ENCODE measurements at places on chromosomes 13 and 19.

DNA sequence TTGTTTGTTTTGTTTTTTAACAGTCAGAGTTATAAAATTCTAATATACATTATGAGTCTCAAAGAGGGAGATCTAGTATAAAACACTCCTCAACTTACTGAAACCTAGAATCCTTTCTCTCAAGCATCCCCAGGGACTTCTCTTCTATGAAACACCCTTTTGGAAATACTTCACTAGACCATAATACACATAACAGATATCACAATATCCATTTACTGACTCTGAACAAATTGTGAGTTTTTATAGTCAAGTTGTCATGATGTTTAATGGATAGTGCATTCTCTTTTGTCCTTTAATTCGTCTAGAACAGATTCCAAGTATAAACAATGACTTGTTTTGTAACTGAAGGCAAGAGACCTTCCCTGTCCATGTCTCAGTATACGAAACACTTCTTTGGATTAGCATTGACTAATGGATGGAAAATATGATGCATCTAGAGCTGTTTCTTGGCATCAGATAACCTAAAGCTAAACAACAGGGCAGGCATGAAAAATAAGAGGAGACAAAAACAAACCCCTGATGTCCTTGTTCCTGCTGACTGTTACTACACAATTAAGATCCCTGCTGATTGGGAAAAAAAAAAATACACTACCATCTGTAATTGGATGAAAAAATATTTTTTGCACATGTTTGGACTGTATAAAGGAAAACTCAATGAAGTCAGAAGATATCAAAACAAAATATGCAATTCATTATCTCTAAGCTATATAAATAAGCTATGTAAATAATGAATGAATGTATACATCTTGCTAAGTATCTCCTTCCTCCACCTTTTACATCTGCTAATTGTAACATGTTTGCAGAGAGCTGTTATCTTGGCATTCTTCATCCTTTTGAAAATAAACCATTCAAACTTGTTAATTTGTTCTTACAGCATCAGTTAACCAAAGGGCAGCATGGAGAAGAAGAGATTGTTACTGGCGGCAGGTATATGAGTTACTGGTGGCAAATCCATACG is 214.2 kb downstream of the LACC1 start:
- DNase-seq, result peak; percentile 7

DNA sequence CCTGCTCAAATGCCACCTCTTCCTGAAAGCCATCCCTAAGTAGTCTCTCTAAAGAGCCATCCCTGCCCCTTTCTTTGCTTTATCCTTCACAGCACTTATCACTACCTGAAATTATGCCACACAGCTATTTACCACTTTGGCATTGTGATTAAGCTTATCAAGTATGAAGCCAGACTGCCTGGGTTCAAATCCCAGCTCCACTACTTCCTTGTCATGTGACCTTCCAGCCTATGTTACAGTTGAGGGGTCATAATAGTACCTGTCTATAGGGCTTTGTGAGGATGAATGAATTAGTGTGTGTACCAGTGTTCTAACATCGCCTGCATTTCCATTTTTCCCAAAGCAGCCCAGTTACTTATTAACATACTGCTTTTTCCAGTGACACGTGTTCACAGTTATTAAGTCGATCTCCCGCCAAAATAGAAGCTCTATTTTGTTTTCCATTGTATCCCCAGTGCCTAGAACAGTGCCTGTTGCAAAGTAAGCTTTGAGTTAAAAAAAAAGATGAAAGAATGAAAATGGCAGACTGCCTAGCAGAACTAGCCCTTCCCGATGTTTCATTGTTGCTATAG is 32.8 kb downstream of the ZSWIM9 start:
- DNase-seq, result no peak

- DNase-seq, result no peak
Measured at GRCh38 chr13:52887165-52887564, 38.7 kb upstream of the PCDH8 start.

GRCh38 chr19:7815325-7815724 is 14.7 kb upstream of the EVI5L start:
- DNase-seq, result no peak

DNA sequence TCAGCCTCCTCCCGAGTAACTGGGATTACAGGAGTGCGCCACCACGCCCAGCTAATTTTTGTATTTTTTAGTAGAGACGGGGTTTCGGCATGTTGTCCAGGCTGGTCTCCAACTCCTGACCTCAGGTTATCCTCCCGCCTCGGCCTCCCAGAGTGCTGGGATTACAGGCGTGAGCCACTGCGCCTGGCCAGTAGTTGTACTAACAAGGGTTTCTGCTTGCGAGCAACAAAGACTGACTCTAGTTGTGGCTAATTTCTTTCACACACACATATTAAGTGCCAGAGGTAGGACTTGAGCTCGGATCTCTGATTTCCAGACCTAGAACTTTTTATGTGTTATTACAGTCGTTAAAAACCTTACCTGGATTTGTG is 635 bp upstream of the PCCA start:
- no peak for DNase-seq

DNA sequence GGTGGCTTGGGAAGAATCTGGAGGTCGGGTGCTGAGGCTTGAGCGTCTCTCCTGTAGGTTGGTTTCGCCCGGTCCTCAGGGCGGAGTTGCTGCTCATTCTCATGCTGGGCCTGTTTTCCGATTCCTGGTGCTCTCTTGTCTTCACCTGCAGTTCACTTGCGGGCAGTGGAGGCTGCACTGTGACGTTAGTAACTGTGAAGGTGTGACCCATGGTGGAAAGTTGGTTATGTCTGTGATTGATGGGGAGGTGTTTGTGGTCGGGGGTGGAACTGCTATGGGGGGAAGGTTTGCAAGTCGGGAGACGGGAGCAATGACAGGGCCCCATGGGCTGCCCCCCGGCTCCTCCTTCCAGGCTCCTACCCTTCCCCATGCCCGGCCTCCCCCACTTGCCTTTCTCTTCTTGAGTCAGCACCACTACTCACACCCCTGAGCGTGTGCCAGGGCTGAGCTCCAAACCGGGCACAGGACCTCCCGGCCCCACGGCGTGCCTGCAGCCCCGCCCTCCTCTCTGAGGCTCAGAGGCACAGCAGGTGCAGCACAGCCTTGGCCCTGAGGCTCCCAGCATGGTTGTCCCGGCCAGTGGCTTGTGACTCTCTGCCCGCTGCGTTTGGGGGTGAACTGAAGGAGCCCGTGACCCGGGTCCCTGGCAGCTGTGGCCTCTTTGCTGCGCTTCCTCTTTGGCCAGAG is 79.1 kb downstream of the ATP11A start:
- DNase-seq, result no peak

DNA sequence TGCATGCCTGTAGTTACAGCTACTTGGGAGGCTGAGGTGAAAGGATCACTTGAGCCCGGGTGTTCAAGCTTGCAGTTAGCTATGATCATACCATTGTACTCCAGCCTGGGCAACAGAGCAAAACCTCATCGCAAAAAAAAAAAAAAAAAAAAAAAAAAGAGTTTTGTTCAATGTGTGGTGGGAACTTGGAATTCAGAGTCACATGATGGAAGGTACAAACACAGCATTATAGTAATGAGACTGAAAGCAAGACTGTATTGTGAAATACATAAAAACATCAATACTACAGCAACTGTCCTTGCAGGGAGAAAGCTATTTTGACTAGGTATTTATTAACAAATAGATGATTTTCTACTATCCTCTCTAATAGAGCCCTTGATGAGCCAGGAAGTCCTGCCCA is 393.2 kb downstream of the DLEU7 start:
- no peak for DNase-seq

GRCh38 chr13:80945328-80945727 is 604.4 kb upstream of the SPRY2 start:
- DNase-seq, result no peak

- DNase-seq, result no peak
Measured at GRCh38 chr19:13996928-13997630, 9.0 kb downstream of the RFX1 start.

- DNase-seq, result no peak
Measured at GRCh38 chr13:51342706-51343105, 3.2 kb downstream of the SERPINE3 start.

DNA sequence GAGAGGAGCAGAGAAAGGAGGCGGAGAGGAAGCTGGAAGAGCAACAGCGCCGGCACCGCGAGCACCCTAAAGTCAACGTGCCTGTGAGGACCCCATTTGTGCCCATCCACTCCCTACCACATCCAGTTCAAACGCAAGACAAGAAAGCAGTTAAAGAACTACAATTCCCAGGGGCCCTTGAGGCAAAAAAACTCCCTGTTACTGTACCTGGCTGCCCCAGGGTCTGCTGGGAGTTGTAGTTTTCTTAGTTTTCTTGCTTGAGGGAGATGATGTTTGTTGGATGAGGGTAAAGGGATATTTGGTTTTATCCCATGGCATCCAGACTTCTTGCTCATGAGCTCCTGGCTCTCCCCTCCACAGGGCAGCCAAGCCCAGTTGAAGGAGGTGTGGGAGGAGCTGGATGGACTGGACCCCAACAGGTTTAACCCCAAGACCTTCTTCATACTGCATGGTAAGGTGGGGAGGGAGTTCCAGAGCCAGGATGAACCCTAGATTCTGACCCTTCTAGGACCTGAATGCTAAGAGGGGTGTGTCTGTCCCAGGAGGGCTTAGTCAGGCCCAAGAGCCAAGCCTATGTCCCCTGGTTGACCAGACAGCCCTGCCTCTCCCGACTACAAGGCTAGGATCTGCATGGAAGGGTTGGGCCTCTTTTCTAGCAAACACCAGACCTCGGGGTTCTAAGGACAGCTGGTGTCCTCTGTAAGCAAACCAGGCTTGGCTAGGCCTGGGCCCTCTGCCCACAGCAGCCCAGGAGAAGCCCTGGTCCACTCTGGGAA is 13.2 kb downstream of the NUCB1 start:
- no peak for DNase-seq

DNA sequence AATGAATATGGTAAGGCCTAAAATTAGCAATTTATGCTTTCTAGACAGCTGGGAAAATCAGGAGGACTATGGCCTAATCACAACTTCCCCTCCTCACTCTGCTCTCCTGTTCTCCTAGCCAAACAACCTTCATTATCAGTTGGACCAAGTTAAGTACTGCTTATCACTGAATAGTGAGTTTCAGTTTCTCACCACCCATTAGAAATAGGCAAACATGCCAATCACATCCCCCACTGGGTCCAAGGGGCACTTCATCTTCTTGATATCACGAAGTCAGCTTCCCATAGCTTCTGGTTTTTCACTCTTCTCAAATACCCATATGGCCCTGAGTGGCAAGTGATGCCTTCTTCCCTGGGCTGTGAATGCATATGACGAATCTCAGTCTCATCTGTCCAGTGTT is 689.6 kb downstream of the SLITRK5 start:
- DNase-seq, result no peak

- DNase-seq, result no peak
Measured at GRCh38 chr19:37551129-37551993, 43.2 kb downstream of the ZNF571 start.

GRCh38 chr13:40639221-40639681 is 27.2 kb downstream of the FOXO1 start:
- no peak for DNase-seq

- DNase-seq, result no peak
Measured at GRCh38 chr13:32731576-32731975, 145.3 kb downstream of the PDS5B start.

GRCh38 chr13:34577051-34577450 is 365.0 kb upstream of the NBEA start:
- DNase-seq, result no peak

DNA sequence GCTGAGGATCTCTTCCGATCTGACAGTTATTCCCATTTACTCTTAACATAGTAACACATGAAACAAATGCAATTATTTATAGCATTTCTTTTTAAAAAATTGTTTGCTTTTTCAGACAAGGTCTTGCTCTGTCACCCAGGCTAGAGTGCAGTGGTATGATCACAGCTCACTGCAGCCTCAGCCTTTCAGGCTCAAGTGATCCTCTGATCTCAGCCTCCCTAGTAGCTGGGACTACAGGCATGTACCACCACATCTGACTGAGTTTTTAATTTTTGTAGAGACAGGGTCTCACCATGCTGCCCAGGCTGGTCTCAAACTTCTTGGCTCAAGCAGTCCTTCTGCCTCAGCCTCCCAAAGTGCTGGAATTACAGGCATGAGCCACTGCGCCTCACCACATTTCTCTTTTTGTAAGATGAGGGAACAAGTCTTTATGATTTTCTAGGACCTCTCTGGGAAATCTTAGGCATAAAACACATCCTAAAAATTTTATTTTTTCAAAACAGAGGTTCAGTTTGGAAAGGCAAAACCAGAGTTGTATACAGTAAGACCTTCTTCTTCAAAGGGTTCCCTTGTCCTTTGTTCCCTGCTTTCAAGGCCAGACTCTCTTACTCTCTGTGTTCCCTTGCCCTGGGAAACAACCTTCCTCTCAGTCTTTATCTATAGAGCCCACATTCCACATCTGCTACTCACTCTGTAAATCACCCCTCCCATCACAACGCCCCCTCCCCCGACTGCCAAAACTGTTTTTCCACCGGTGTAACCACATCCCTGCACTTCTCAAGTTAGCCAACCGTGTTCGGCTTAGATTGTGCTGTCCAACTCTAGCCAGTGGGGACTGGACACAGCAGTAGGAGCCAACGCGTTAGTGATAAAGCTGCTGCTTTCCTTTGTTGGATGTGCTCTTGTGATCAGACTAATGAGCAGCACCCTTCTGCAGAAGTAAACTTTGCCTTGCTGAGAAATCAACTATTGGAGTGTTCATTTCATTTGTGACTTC is 56.2 kb downstream of the DHRS12 start:
- no peak for DNase-seq

DNA sequence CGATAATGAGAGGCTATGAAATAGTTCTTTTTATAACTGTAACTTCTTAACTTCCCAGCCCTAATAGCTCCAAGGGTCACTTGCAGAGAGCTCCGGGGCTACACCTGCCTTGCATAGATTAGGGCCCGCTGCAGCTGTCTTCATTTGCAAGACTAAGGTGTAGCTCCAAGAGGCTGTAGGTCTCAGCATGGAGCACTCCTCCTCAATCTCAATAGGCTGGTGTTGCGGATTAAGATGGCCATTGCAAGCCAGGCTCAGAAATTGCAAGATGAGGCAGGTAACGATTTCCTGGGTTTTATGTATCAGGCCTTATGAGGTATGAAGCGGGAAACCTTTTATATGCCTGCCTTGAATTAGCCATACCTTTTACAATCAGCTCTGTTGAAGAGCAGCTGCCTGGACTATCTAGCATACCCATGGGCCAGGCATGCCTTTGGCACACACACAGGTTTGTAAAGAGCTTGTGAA is 185.7 kb downstream of the TM9SF2 start:
- no peak for DNase-seq

DNA sequence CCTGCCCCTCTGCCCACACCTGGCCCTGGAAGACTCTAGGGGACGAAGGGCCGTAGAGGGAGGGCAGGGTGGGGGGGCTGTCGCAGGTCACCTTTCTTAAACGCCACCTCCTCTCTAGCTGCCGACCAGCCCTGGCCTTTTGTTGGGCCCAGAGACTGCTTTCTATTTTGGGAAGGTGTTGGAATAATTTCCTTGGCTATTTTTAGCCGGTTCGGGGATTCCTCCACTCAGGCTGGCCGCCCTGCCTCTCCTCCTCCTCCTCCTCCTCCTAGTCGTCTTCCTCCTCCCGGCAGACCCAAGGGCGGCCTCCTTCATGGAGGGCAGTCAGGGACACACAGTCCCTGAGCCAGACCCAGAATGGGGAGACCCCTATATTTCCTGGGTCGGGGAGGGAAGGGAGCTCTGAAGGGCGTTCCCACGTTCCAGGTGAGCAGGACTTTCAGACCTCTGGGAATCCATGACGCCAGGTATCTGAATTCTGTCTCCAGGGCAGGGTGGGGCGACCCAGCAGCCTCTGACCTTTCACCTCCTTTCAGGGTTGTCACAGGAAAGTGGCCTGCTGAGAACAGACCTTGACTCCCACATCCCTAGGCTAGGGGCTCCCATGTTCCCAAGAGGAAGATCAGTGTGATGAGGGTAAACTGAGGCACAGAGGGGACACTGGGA is 19.9 kb downstream of the GADD45B start:
- no peak for DNase-seq

Data from NCI-H2107 (cell line).